ENCODE measurements at places on chromosomes 12 and 14.

- no peaks in the 10 kb centered on the region for H3K4me1 ChIP-seq
- no peaks in the 10 kb centered on the region for H3K27me3 ChIP-seq
- no peak overlapping the region for H3K4me3 ChIP-seq
Observed at GRCh38 chr14:63555572-63555971, 12.4 kb upstream of the PPP2R5E start.

- no peaks in the 10 kb centered on the region for H3K4me1 ChIP-seq
- H3K27ac ChIP-seq = no peak overlapping the region
- H3K36me3 ChIP-seq = no peaks in the 10 kb centered on the region
- DNase-seq = no peak
- no peaks in the 10 kb centered on the region for H3K27me3 ChIP-seq
- H3K4me3 ChIP-seq = no peak overlapping the region
Observed at GRCh38 chr14:35934499-35934898, 108.4 kb downstream of the BRMS1L start.

DNA sequence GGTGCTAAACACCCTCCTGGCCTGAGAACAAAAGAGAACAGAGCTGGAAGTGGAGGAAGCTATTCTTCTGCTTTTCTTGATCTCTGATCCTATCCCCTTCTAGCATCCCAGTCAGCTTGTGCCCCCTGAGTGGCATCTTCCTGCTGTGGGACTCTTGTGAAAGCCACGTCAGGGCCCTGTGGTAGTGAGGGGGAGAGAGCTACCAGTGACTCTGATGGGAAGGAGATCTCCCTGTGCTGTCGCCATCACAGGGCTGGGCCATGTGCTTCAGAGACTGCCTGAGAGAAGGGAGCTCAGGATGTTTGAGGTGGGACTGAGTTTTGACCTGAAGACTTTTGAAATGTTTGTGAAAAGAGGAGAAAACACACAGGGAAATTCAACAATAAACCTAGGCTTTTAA is 107.6 kb upstream of the FUT8 start:
- peaks cover 11% of the 10 kb centered on the region for H3K27me3 ChIP-seq
- no peak overlapping the region for H3K4me3 ChIP-seq
- no peak for DNase-seq
- no peak overlapping the region for H3K27ac ChIP-seq
- H3K4me1 ChIP-seq = no peaks in the 10 kb centered on the region

DNA sequence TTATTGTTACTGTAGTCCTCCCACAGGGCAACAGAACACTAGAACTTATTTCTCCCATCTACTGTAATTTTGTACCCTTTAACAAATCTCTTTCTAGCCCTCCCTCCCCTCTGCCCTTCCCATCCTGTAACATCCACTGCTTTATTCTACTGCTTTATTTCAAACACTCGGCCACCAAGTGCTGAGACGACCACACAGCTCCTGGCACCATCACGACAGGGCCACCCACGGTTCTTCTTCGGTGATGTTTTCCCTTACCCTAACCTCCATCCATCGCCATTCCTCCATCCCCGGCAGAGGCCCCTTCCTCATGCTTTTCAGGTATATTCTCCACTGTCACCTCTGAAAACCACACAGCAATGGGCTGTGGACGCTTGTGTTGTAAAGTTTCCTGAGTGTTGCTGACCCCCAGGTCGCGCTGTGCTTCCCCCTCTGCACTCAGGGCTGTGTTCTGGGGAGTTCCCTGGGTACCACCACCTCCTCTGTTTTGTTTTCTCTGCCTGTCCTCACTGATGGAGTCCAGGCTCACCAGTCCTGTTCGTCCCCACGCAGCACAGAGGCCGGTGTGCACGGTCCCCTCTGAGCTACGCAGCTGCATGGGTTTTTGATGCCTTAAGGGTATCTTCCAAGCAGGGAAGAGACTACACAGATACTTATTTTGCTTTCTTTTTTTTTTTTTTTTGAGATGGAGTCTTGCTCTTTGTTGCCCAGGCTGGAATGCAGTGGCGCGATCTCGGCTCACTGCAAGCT is 207.2 kb upstream of the TMEM132C start:
- no peak overlapping the region for H3K4me3 ChIP-seq
- H3K36me3 ChIP-seq = no peaks in the 10 kb centered on the region
- H3K4me1 ChIP-seq = no peaks in the 10 kb centered on the region
- H3K27me3 ChIP-seq = no peaks in the 10 kb centered on the region

GRCh38 chr14:92944976-92945375 is 22.0 kb downstream of the CHGA start:
- no peak overlapping the region for H3K4me3 ChIP-seq
- no peaks in the 10 kb centered on the region for H3K27me3 ChIP-seq
- H3K4me1 ChIP-seq = peaks cover 2% of the 10 kb centered on the region
- H3K27ac ChIP-seq = no peak overlapping the region

DNA sequence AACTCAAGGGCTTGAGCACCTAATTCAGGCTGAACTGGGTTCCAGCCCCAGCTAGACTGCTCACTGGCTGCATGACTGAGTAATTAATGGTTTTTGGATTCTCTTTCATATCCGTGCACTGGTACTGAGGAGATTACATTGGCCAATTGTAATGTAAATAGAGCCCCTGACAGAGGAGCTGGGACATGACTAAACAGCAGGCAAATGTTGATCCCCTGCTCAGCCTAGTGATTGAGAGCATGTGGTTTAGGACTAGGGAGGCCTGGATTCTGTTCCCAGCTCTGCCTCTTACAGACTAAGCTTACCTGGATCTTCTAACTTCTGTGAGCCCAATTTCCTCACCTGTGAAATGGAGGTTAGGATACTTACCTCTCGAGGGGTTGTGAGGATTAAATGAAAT is 204.3 kb downstream of the ESR2 start:
- no peaks in the 10 kb centered on the region for H3K27me3 ChIP-seq
- H3K36me3 ChIP-seq = peaks cover 15% of the 10 kb centered on the region
- no peak overlapping the region for H3K27ac ChIP-seq

DNA sequence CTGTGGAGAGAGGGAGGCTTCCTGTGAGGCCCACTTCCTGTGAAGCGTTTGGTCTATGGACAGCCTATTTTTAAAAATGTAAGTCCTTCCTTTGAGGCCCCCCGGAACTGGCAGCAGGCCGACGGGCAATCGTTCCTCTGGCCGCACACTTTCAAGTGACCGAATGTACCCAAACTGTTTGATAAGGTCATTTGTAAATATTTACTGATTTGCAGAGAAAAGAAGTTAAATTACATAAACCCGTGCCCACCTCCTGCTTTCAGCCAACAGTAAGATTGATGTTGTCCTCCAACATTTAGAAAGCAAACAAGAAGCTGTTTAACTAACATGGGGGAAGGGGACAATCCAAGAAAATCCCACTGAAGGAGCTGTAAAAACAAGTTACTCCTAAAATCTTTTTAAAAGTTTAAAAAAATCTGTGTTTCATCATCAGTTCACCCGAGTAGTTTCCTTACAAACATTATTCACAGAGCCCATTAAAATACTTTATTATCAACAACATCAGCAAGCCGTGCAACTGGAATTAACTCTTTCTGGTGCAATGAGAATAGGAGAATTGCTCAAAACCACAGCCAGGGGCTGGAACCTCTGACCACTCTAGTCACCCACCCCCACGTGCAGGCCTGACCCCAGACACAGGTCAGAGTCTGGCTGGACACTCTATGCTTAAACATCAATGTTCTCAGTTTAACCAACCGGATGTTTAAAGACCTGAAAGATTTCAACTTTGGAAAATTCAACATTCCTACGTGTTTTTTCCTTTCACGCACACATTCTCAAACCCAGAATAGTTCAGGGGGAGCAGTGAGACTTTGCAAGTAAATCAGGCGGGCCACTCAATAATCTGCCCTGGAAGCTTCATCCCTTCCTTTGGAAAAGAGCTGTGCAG is 65.3 kb downstream of the FOXN3 start:
- DNase-seq = no peak
- no peaks in the 10 kb centered on the region for H3K36me3 ChIP-seq
- H3K27ac ChIP-seq = peak overlapping the region; percentile 65
- H3K4me3 ChIP-seq = no peak overlapping the region
- H3K27me3 ChIP-seq = no peaks in the 10 kb centered on the region

DNA sequence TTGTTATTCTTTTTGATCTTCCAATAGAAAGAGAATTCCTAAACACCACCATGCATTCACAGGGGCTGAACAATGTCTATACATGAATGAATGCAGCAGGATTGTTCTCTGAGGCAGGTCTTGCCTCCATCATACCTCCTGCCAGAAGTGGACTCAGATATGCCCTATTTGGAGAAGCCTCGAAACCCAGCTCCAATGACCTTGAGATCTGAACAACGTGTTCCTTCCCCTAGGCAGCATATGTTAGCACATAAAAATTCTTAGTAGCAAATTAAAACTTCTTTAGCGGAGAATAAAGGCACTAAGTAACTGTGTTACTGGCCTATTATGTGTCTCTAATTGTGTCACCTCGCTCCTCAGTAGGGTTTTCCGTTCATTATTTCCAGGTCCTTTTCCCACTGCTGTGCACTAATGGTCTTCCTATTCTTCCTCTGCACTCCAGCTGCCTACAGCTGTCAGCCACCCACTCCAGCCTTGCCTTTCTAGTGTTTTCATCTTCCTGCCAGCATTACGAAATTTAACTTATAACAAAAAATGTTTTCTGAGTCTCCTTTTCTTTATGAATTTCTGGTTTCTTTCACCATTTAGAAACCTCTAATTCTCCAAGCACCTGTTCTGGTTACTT is 62.6 kb upstream of the IGF1 start:
- no peak overlapping the region for H3K27ac ChIP-seq
- no peak overlapping the region for H3K4me3 ChIP-seq
- H3K36me3 ChIP-seq = no peaks in the 10 kb centered on the region
- H3K4me1 ChIP-seq = no peaks in the 10 kb centered on the region

DNA sequence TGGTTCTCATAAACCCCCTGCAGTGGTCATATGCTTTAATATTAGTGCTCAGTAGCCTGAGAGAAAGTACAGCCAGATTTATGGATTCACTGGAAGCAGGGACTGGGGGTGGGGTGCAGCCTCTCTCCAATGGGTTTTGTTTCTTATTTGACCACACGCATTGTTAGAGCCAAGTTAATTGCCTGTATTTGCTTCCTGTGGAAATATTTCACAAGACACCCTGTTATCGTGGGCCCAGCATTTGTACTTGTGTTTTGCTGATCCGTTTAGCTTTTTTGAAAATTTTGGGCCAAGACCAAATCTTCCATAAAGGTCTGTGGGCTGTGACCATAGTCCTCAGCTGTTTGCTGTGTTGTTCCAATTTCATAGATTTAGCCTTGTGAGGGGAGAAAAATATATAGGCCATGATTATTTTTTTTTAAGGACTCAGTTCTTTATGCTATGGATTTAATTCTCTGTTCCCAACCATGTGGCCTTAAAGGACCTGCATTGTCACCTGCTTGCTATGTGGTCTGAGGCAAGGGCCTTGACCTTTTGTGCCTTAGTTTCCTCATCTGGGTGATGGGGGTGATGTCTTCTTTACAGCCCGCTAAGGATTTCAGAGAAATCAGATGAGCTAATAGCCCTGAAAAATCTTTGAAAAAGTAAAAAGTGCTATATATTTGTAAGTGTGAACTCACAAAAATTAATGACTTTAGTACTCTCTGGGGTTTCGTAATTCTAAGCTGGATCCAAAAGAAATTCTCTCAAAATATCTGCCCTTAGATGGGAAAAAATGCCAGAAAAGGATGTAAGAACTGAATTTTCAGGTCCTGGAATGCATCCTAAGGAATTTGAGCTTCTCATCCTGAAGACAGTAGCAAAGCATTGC is 370.2 kb downstream of the DPF3 start:
- H3K36me3 ChIP-seq = no peaks in the 10 kb centered on the region
- no peak overlapping the region for H3K27ac ChIP-seq
- no peaks in the 10 kb centered on the region for H3K27me3 ChIP-seq
- peaks cover 10% of the 10 kb centered on the region for H3K4me1 ChIP-seq
- no peak overlapping the region for H3K4me3 ChIP-seq
- no peak for DNase-seq

GRCh38 chr12:75781532-75782046 is 250.0 kb downstream of the PHLDA1 start:
- H3K4me3 ChIP-seq = no peak overlapping the region
- no peaks in the 10 kb centered on the region for H3K36me3 ChIP-seq
- no peaks in the 10 kb centered on the region for H3K27me3 ChIP-seq
- H3K27ac ChIP-seq = peak overlapping the region; percentile 15

DNA sequence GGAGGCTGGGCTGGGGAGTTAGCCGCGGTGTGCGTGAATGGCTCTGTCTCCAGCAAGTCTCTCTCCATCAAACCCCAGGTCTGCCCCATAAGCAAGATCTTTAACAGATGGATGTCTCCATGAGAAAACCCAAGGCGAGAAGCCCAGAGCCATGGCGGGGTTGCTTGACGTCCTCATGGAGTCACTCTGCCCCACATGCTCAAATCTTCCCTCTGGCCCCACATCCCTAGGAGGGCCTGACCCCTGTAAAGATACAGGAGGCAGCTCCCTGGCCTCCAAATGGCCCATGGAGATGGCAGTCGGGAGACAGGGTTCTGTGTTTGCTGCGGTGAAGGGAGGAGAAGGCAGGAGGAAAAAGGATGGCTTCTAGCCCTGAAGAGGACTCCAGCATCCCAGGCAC is 49.3 kb downstream of the C14orf132 start:
- H3K36me3 ChIP-seq = peaks cover 7% of the 10 kb centered on the region
- no peak overlapping the region for H3K4me3 ChIP-seq
- DNase-seq = peak; percentile 29
- H3K4me1 ChIP-seq = peaks cover 15% of the 10 kb centered on the region

DNA sequence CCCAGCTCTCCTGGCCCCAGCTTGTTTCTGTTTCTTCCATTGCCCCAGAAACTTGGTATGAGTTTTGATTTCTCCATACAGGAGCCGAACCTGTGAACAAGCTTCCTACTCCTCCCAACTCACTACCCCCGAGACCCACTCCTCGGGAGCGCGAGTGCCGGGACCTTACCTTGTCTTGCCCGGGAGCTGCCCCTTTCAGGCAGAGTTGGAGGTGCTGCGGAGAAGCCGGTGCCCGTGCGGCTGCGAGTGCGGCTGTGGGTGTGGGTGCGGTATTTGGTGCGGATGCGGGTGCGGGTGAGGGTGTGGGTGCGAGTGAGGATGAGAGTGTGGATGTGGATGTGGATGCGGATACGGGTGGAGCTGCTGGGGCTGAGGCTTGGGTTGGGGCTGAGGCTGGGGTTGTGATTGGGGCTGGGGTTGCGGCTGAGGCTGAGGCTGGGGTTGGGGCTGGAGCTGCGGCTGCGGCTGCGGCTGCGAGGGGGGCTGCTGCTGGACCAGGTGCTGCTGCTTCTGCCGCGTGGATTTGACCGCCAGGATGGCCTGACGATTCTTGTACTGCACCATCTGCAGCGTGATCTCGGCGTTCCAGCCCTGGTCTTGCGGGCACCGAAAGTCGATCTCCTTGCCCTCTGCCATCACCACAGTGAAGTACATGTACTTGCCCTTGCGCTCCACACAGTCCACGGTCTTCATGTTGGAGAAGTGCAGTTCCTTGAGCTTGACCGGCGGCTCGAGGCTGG is 1.1 kb downstream of the PHLDA1 start:
- H3K36me3 ChIP-seq = no peaks in the 10 kb centered on the region
- H3K27me3 ChIP-seq = no peaks in the 10 kb centered on the region
- no peaks in the 10 kb centered on the region for H3K4me1 ChIP-seq
- DNase-seq = peak; percentile 72

- H3K27ac ChIP-seq = no peak overlapping the region
- H3K27me3 ChIP-seq = no peaks in the 10 kb centered on the region
- DNase-seq = no peak
- no peaks in the 10 kb centered on the region for H3K4me1 ChIP-seq
- H3K36me3 ChIP-seq = no peaks in the 10 kb centered on the region
- no peak overlapping the region for H3K4me3 ChIP-seq
Observed at GRCh38 chr14:32693114-32693513, 245.6 kb upstream of the NPAS3 start.

Measured in tibial artery (tissue), 4 donors.